ENCODE measurements at places on chromosomes 1 and 21. TPM values are rescaled to one million over a fixed set of nuclear protein-coding genes. Genes with fewer than 3 reads are reported as not detected.

The KIF14 gene
- 0.06 TPM for total RNA-seq

The BCAR3 gene
- total RNA-seq = 1.0 TPM

The PRMT6 gene
- total RNA-seq = 20.9 TPM

The PCBP3 gene
- 1.6 TPM for total RNA-seq

The DDAH1 gene
- not detected for total RNA-seq

The AADACL4 gene
- total RNA-seq = not detected

DNA sequence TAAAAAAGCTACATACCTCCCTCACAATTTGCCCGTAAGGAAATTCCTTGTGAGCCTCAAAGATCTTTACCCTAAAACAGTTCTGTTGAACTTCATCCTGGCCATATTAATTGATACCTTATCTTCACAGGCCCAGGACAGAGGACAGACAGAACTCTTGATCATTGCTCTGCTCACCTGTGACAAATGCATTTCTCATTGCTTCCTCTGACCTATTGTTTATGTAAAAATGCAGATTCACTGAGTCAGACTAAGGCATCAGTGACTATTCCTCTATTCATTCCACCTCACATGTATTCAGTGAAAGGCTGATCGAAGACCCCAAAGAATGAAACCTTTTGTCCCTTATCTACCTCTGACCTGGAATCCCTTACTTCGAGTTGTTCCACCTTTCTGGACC lies 61.0 kb downstream of the BACH1 start:
- no peak for DNase-seq
- peaks cover 5% of the 10 kb centered on the region for H3K4me1 ChIP-seq
- H3K27me3 ChIP-seq = no peaks in the 10 kb centered on the region
- no peaks in the 10 kb centered on the region for H3K36me3 ChIP-seq
- no peak overlapping the region for H3K4me3 ChIP-seq

GRCh38 chr1:53388963-53389362 lies 61.1 kb upstream of the LRP8 start:
- H3K4me1 ChIP-seq = peaks cover 5% of the 10 kb centered on the region
- no peak overlapping the region for H3K27ac ChIP-seq
- H3K27me3 ChIP-seq = no peaks in the 10 kb centered on the region

DNA sequence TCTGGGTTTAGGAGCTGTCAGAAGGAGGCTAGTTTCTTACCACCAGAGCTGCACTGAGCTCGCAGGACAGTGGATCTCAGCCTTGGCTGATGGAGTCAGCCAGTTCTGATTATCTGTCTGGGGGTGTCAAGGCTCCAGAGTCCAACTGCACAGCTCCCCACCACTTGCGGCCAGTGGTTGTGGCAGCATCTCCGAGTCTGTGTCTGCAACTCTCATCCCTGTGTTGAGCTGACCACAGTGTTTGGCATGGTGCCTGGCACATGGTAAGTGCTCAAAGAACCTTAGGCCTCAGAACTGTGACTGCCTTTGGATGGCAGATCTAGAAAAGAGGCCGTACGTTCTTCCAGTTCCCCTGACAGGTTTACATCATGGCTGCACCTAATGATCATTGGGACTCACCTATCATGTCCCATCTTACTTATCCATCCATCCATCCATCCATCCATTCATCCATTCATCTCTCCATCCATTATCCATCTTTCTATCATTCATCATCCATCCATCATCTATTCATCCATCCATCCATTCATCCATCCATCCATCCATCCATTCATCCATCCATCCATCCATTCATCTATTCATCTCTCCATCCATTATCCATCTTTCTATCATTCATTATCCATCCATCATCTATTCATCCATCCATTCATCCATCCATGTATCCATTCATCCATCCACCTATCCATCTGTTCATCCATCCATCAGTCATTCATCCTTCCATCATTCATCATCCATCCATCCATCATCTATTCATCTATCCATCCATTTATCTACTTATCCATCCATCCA lies 114.5 kb downstream of the CRYAA start:
- H3K27me3 ChIP-seq = no peaks in the 10 kb centered on the region
- H3K36me3 ChIP-seq = no peaks in the 10 kb centered on the region
- H3K27ac ChIP-seq = no peak overlapping the region
- no peak for DNase-seq

DNA sequence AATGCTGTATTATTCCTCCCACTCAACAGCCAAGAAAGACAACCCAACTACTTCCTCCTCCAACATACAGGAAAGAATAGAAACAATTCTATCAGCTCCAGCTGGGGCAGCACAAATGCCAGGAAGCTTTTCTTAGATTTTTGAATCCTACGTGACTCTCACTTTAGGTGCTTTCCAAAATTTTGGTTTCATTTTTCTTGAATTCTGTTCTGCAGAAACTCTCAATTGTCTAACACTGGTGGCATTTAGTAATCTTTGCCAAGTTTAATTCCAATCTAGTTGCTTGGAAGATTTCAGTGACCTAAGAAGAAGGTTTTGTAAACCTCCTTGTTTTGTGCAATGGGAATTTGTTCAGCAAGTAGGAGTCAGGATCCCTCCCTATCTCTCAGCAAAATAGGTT lies 37.1 kb upstream of the DOCK7 start:
- DNase-seq = no peak
- H3K27me3 ChIP-seq = no peaks in the 10 kb centered on the region
- no peak overlapping the region for H3K27ac ChIP-seq
- H3K36me3 ChIP-seq = no peaks in the 10 kb centered on the region
- no peak overlapping the region for H3K4me3 ChIP-seq

DNA sequence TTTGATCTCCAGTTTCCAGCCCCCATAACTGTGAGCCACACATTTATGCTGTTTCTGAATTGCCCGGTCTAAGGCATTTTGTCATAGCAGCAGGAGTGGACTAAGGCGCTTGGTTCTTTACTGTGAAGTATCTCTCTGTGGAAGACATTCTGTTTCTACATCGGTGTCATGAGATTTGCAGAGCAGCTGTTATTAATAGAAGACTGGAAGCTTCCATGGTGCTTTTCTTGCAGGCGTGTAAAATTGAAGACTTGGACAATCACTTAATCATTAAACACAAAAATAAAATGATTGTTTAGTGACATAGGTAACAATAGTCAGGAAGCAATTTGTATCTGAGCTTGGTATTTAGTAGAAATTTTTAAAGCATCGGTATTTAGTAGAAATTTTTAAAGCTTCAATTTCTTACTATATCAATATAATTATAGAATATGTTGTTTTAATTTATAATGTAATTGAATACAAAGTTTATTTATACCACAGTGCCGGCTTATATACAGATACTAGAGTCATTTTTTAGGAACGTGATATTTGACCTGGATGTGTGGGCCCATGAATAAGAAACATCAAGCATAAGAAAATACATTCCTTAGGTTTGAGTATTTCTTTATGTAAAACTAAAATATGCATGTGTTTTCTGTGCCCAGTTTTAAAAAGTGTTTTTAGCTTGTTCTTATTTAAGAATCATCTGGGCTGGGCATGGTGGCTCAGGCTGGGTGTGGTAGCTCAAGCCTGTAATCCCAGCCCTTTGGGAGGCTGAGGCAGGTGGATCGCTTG lies 60.6 kb upstream of the COL6A1 start:
- no peak for DNase-seq
- H3K27ac ChIP-seq = no peak overlapping the region

GRCh38 chr1:31154000-31154631 lies 85.6 kb downstream of the NKAIN1 start:
- no peaks in the 10 kb centered on the region for H3K27me3 ChIP-seq
- H3K36me3 ChIP-seq = no peaks in the 10 kb centered on the region
- H3K4me1 ChIP-seq = peaks cover 10% of the 10 kb centered on the region
- peak overlapping the region; percentile 11 for H3K4me3 ChIP-seq

- no peaks in the 10 kb centered on the region for H3K27me3 ChIP-seq
- no peaks in the 10 kb centered on the region for H3K4me1 ChIP-seq
- H3K4me3 ChIP-seq = no peak overlapping the region
- DNase-seq = no peak
These were observed 99.8 kb downstream of the KIF14 start for GRCh38 chr1:200520735-200521134.

Measured in CD4-positive, alpha-beta memory T cell (primary cell).